ENCODE measurements at places on chromosomes 12 and 14. TPM values are rescaled to one million over a fixed set of nuclear protein-coding genes. Genes with fewer than 3 reads are reported as not detected.

DNA sequence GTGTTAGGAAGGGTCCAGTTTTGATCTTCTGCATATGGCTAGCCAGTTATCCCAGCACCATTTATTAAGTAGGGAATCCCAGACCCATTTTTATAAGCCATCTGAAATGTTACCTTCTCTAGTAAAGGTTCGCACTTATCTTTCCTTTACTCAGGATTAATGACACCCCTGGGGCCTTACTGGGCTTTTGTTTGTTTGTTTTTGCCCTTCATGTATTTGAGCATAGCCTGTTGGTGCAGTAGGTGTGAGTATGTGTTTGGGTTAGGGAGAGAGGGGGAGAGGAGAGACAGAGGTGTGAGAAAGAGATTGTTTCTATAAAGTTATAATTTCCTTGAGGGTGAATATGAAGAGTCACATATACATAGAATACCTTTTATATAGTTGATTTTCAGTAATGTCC lies 96.9 kb downstream of the AKAP6 start:
- no peak for DNase-seq

DNA sequence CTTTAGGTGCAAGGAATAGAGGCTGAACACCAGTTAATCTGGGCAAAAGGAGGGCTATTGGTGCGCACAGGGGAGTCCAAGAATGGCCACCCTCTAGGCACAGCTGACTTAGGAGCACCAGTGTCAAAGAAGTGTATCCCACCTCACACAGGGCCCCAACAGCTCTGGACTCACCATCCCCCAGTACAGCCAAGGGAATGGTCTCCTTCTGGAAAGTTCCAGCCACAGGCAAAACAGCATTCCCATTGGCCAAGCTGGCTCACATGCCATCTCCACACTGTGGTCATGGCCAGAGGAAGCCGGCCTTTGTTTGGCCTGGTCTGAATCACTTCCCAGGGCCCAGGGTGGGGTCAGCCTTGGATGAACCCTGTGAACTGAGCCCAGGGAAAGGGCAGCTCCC lies 120.1 kb downstream of the DICER1 start:
- DNase-seq = no peak

GRCh38 chr12:2970744-2971143 lies 11.5 kb downstream of the TEAD4 start:
- DNase-seq = no peak

GRCh38 chr14:96264853-96265252 lies 8.8 kb downstream of the BDKRB1 start:
- no peak for DNase-seq

DNA sequence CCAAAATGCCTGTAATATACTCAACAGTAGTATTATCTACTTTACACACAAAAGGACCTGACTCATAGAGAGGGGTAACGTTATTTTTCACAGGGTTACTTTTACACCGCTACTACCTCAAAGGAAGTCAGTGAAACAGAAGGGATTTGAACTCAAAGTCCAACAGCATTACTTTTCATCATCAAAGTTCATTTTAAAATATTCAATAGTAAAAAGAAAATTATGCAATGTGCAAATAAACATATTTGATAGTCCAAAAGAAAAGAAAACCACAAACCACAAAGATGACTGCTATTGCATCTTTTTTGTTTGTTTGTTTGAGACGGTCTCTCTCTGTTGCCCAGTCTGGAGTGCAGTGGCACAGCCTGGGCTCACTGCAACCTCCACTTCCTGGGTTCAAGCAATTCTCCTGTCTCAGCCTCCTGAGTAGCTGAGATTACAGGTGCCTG lies 15.5 kb downstream of the KIF21A start:
- no peak for DNase-seq

- no peak for DNase-seq
These were observed 17.0 kb downstream of the DTD2 start for GRCh38 chr14:31440280-31440679.

GRCh38 chr12:3564861-3565260 lies 73.9 kb downstream of the PRMT8 start:
- no peak for DNase-seq

GRCh38 chr14:71185637-71186036 lies 278.4 kb downstream of the PCNX1 start:
- no peak for DNase-seq

- no peak for DNase-seq
These were observed 29.5 kb downstream of the SLC8B1 start for GRCh38 chr12:113305281-113305856.

DNA sequence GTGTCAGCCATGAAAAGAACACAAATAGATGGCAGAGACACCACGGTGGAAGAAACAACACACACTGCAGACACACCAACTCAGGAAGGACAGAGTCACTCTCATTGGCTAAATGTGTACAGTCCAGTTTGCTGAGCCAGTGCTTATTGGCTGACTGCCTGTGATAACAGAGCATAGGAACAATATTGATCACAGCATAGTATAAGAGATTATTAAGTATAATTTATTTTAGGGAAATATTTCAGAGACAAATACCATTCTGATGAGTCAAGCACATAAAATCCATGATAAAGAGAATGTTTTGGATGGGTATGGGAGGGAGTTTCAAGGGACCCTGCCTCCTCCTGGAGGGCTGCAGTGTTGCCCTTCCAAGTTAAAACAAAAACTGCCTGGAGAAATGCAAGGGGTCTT lies 50.9 kb downstream of the BTG1 start:
- DNase-seq = no peak

DNA sequence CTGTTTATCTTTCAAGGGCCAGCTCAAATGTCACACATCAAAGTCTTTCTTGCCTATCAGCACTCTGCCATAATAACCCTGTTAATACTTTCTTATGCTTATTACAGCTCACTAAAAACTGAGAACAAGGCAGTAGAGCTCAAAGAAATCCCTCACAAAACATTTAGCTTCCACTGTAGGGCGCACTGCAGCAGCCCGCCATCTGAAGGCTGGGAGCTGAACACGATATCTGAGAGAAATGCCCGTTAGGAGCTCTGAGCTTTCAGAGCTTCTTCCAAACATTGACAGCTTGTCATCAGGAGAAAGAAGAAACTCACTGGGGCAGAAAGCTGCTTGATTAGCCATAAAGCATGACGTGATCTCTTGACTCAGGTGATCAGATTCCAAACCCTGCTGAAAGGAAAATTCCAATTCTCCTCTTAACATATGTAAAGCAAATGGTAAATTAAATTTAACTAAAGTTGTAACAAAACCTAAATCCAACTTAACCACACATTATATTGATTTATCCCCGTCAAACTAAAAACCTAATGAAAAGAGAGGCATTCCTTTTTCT lies 175.7 kb downstream of the C12orf50 start:
- no peak for DNase-seq

DNA sequence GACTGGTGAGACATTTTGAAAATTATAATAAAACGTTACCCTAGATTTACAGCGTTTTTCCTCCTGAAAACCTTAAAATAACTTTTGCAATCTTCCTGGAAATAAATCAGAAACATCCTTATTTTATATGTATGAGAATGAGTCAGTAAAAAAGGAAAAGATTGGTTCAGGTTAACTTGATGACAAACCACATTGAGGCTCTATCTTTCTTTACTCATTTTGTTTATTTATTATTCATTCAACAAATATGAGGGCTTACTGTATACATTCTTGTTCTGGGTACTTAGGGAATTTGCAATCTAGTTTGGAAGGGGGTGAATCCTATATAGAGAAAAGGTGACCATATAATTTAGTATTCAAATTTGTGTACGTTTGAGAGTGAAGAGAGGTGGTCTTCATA lies 156.6 kb downstream of the UNC79 start:
- no peak for DNase-seq

DNA sequence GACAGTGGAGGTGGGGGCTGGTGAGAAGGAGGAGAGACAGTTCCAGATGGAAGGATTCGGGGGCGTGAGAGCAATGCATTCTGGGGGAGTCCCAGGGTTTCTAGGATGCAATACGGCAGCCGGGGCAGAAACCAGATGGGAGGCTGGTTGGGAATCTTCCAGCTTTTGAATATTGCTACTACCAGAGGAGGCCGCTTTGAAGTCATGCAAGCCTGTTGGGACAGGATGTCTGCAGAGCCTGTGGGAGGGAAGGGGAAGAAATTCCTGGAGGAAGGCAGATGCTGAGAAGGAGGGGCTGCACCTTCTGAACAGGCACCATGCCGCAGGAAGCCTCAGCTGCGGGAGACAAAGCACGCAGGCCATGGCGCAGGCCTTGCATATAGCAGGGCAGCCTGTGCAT lies 105.4 kb downstream of the APAF1 start:
- DNase-seq = no peak

DNA sequence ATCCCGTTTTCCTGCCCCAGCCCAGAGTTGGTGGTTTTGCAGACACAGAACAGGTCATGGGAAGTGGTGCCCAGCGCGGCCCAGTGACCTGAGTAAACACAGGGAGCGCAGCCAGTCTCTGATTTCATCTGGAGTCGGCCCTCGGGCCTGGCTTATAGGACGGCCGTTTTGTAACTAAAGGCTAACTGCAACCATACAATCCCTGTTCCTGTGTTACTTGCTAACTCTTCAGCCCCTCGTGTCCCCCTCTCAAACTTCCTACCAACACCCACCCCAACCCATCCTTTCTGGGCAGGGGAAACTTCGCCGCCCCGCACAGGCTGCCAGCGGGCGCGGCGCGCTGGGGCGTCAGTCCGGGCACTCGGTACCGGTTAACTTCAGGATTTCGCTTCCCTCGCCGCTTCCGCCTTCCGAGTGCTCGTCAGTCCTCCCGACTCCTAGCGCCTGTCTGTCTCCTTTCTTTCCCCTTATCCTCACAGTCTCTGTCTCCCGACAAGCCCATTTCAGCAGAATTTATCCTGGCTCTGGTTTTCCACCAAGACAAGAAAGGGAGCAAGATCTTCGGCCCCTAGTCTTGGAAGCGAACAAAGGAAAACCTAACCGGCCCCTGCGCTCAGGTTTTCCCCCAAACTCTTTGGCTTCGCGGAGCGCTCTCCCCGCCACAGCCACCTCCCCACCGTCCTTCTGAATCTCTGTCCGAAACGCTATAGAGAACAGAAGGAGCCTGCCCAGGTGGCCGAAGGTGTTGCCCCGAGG lies 2.0 kb downstream of the SIX1 start:
- no peak for DNase-seq

DNA sequence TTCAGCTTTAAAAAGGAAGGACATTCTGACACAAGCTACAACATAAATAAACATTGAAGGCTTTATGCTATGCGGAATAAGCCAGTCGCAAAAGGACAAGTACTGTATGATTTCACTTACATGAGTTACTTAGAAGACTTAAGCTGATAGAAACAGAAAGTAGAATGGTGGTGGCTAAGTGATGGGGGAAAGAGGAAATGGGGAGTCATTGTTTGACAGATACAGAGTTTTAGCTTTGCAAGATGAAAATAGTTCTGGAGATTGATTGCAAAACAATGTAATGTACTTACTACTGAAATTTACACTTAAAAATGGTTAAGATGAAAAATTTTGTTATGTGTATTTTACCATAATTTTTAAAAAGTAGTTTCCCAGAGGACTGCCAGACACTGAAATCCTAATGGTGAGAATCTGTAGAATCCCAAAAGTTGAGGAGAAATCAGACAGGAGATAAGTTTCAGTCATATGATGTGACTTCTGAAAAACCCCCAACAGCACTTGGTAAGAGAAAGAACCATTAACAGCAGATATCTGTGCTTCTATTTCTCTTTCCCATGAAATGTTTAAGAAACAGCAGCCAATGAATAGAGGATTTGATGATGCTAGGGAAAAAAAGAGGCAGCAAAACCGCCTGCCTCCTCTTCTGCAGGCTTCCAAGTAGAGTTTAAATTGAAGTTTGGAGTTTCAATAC lies 16.6 kb upstream of the CLEC2A start:
- no peak for DNase-seq

- DNase-seq = no peak
These were observed 592.2 kb downstream of the ETNK1 start for GRCh38 chr12:23217158-23217557.

GRCh38 chr12:2353281-2353680 lies 300.5 kb downstream of the CACNA1C start:
- DNase-seq = no peak

GRCh38 chr14:63727231-63727735 lies 582 bp downstream of the SGPP1 start:
- DNase-seq = peak; percentile 8

GRCh38 chr12:6863033-6863432 lies 4.3 kb upstream of the TPI1 start:
- no peak for DNase-seq

- DNase-seq = no peak
These were observed 57.1 kb downstream of the ERC1 start for GRCh38 chr12:1047898-1048660.

- no peak for DNase-seq
These were observed 30.2 kb downstream of the PAPLN start for GRCh38 chr14:73267474-73267873.

GRCh38 chr12:57470970-57471656 lies 8.6 kb downstream of the ARHGAP9 start:
- DNase-seq = no peak

DNA sequence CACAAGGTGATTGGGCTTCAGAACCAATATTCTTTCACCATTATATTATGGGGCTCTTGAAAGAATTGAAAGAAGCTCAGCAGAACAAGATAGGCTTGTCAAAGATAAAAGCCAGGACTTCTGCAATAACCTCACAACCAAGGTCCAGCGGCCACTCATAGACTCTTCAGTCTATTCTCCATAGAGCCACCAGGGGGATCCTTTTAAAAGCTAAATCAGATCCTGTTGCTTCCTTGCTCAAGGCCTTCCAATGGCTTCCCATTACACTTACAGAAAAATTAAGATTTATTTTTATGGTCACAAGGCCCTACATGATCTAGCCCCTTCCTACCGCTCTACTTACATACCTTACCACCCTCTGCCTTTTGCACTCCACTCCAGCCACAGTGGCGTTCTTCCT lies 169.6 kb downstream of the C12orf42 start:
- DNase-seq = no peak

- DNase-seq = no peak
These were observed 20.1 kb upstream of the OR6J1 start for GRCh38 chr14:22664261-22664660.

- DNase-seq = no peak
These were observed 16.9 kb downstream of the PRKAB1 start for GRCh38 chr12:119684711-119685369.

DNA sequence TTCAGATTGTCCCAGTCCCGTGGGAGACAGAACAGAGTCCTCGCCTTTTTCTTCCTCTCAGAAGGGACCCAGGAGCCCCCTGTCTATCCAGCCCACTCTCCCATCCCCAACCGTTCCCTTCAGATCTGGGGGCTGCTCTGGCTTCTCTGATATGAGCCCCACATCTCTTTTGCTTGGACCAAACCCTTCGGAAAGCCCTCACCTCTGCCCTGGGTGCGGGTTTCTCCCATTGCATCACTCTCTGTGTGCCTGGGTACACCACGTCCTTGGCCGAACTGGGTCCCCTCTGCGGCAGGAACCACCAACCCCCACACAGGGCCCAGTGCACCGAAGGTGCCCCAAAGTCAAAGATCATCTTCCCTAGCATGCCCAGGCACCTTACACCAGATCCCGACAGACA lies 87.8 kb downstream of the DICER1 start:
- DNase-seq = no peak

Gene BCL11B
- 64.6 TPM for total RNA-seq

Gene CARMIL3
- 1.3 TPM for total RNA-seq

Gene NRXN3
- total RNA-seq = not detected

Gene JAG2
- 2.9 TPM for total RNA-seq

Gene GYS2
- not detected for total RNA-seq

Gene KLC1
- 127 TPM for total RNA-seq

Gene KCNA5
- total RNA-seq = not detected

Gene PLEKHD1
- total RNA-seq = 0.05 TPM

Gene SCNN1A
- 0.05 TPM for total RNA-seq

Gene RAPGEF3
- 0.55 TPM for total RNA-seq

Gene ADCY4
- total RNA-seq = 0.76 TPM

Gene JKAMP
- 24.9 TPM for total RNA-seq

Gene WNT5B
- total RNA-seq = not detected

Gene NGB
- not detected for total RNA-seq

Gene AP1G2
- total RNA-seq = 108 TPM
